Colonic mucosa (tissue), 4 donors: ENCODE measurements at places on chromosomes 2 and 18.
A peak's percentile ranks its signal among the peaks of the same experiment; 100 is the strongest.

GRCh38 chr2:6231166-6231565, 539.0 kb downstream of the SOX11 start:
- no peak for DNase-seq

- DNase-seq, result no peak
These were observed 244.3 kb downstream of the OSR1 start for GRCh38 chr2:19114126-19114525.

- no peak for DNase-seq
These were observed 458.3 kb upstream of the SYT4 start for GRCh38 chr18:43735570-43735969.

DNA sequence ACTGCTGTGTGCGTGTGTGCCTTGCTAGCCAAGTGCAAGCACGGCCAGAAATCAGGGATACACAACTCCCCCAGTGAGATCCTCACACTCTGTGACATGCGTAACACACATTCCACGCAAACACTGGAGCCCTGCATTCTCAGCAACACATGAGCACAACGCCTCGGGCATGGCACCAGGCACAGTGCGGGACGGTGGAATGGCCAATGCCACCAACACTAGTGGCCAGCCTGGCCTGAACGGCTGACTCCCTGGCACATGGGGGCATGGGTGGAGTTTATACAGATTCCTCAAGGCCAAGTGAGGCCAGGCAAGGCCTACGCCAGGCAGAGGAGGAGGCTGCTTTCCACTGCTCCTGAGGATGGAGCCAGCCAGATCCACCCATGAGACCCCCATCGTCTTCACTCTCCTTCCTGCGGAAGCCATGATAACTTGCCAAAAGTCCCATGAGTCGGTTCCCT, 56.2 kb downstream of the ANKMY1 start:
- peak; percentile 9 for DNase-seq

DNA sequence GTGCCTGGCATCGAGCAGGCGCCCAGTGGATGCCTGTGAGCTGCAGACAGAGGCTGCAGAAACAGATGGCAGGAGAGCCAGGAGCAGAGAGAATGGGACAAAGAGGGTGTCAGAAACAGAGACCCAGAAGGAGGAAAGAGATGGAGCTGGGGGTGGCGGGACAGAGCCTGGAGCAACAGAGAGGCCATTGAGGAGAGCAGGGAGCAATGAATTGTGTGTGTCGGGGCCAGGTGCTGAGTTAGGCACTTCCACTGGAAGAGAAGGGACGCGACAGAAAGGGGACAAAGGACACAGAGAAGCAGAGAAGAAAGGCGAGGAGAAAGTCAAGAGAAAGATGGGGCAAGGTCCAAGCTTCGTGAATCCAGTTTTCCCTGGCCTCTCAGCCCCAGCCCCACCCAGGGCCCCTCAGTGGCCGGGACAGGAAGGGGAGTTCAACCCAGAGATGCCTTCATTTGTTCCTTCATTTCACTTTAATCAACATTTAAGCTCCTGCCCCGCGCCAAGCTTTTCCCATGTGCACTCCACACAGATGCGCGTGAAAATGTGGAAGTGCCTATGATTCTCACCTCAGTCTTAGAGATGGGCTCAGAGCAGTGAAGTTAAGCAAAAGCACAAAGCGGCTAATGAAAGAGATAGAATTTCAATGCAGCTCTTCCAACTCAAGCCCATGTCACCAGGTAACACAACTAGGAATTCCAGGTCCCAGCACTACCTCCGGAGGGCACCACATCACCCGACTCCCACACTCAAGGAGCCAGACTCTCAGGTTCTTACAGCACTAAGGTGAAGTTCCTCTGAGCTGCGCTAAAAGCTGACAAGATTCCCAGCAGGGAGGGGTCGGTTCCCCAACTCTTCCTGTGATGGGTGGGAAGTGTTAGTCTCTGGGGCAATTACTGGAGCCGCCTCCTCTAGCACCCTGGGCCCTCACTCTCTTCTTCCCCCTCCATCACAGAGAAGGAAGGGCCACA, 55.1 kb downstream of the TNS1 start:
- no peak for DNase-seq

- no peak for DNase-seq
These were observed 1027.9 kb upstream of the FAM98A start for GRCh38 chr2:34627003-34627402.

- no peak for DNase-seq
These were observed 16.1 kb upstream of the CD207 start for GRCh38 chr2:70851704-70852103.

DNA sequence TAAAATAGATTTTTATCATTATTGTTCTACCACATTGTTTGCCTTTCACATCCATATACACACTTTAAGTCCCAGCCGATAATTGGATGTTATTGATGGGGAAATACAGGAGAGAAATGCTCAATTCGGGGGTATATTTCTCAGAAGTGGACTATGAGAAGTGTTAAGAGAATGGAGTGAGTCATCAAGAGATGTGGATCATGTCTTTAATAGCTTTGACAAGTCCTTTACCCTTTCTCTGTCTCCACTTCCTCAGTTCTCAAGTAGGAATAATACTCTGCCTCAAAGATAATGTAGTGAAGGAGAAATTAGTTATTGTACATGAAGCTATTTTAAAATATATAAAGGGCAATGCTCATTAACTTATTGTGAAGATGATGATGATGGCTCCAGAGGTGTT, 1017.6 kb upstream of the PIK3C3 start:
- DNase-seq, result no peak

GRCh38 chr2:179106676-179107428, 56.9 kb upstream of the CCDC141 start:
- peak; percentile 40 for DNase-seq

- DNase-seq, result no peak
These were observed 24.3 kb downstream of the NCK2 start for GRCh38 chr2:105768961-105769452.

- DNase-seq, result no peak
These were observed 628.7 kb upstream of the PIK3C3 start for GRCh38 chr18:41326311-41326710.

- peak; percentile 62 for DNase-seq
These were observed 226.1 kb upstream of the SH3BP4 start for GRCh38 chr2:234725528-234726264.

- DNase-seq, result no peak
These were observed 29.3 kb downstream of the HAUS1 start for GRCh38 chr18:46133534-46133933.

DNA sequence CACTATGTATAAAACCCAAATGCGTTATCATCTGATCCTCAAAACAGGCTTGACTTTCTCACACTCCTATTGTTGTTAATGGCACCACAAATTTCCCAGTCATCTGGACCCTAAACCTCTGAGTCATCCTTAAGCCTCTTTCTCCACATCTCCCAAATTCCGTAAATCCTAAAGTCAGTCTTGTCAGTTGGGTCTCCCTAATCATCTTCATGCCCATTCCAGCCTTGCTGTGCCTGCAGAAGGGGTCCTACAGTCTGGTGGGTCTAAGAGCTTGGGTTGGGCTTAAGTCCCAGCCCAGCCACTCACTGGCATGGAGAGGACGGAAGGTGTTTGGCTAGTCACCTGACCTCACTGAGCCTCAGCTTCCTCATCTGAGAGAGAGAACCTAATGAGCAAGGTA, 265.1 kb upstream of the SIX3 start:
- DNase-seq, result no peak

- DNase-seq, result no peak
These were observed 640.9 kb upstream of the SETBP1 start for GRCh38 chr18:44039826-44040225.

- DNase-seq, result peak; percentile 15
These were observed 126.8 kb upstream of the HS6ST1 start for GRCh38 chr2:128445523-128445900.

- no peak for DNase-seq
These were observed 22.3 kb downstream of the IL1B start for GRCh38 chr2:112814278-112814677.

GRCh38 chr2:174711206-174711605, 53.1 kb downstream of the CHRNA1 start:
- DNase-seq, result no peak

GRCh38 chr2:224646242-224646846, 61.2 kb upstream of the CUL3 start:
- DNase-seq, result no peak

GRCh38 chr2:109031476-109032228, 42.6 kb upstream of the EDAR start:
- DNase-seq, result peak; percentile 61

DNA sequence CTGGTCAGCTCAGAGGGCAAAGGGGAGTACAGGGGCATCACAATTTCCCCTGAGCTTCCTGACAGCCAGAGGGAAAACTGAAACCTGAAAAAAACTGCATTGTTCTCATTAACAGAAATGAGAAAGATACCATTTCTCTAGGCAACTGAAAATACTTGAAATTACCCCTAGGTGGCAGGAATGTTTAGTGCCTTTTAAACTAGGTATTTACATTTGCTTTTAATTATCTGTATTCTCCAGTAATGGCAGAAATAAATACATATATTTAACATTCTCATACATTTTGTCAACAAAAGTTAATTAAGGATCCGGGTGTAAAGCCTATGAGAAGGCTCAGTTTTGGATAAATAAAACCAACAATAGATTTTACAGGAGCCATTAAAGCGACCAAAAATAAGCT, 34.5 kb downstream of the RPL31 start:
- no peak for DNase-seq

- no peak for DNase-seq
These were observed 107.1 kb upstream of the MAPRE2 start for GRCh38 chr18:34933909-34934661.

DNA sequence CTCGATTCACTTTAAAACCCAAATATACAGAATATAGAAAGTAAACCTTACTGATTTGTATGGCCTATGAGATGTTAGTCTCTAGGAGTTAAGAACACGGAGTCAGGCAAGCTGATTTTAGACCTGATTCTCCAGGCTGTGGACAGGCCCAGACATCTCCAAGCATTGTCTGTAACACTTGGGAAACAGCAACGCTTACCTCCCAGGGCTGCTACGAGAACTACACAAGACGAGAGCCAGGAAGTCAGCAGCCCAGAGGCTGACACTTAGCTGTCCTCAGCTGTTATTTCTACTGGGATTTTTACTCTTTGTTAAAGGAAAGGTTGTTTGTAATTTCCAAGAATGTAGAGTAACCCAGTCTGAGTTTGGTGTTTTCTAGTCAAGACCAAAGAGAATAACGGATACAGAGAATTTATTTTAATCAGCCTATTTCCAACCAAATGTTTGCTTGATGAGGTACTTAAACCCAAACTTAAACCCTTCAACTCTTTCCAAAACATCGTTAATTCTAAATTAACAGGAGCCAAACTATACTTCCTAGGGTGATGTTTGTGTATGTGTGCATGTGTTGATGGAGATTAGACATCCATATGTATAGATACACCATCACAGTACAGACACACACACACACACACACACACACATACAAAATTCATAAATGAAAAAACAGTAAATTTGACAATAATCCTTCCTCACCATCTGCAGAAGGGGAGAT, 123.4 kb downstream of the LAMA1 start:
- no peak for DNase-seq

GRCh38 chr18:47254341-47254939, 3.0 kb upstream of the SKOR2 start:
- DNase-seq, result peak; percentile 45

GRCh38 chr2:211351987-211352386, 795.6 kb downstream of the CPS1 start:
- DNase-seq, result no peak

GRCh38 chr2:86170449-86170848, 24.8 kb downstream of the IMMT start:
- no peak for DNase-seq

- DNase-seq, result no peak
These were observed 21.5 kb downstream of the GNAL start for GRCh38 chr18:11710578-11710977.

- DNase-seq, result no peak
These were observed 447.1 kb downstream of the TMEM182 start for GRCh38 chr2:103208916-103209315.

DNA sequence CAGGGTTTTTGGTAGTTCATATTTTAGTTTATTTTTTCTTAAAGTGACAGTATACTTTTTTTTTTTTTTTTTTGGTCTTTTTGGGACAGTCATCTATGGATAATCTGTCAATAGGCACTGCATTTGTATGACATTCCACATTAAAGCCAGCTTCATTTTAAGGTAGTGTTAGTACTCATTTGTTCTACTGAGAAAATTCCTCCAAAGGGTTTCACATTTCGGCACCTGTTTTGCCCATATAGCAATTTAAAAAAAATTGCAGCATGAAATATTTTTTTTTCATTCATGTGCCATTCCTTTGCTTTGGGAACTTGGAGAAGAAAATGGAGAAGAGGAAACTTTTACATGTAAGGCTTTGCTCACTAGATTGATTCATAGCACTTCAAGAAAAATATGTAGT, 276.3 kb upstream of the TCF4 start:
- DNase-seq, result no peak

- no peak for DNase-seq
These were observed 462.8 kb downstream of the MEIS1 start for GRCh38 chr2:66897691-66898150.

DNA sequence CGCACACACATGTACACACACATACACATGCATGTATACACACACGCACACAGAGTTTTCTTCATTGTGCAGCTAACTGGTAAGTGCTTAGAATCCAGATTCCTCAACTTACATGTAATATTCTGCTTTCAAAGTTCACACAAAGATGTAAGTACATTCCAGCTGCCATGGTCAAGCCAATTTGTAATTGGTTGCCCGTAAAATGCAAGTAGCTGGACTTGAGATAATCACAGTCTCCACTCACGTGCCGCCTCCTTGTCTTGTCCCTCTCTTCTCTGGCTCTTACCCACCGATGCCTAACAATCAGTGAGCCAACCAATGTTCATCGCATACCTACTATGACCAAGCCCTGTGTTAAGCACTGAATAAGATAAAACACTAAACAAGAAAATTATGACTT, 77.8 kb downstream of the SOCS6 start:
- no peak for DNase-seq

DNA sequence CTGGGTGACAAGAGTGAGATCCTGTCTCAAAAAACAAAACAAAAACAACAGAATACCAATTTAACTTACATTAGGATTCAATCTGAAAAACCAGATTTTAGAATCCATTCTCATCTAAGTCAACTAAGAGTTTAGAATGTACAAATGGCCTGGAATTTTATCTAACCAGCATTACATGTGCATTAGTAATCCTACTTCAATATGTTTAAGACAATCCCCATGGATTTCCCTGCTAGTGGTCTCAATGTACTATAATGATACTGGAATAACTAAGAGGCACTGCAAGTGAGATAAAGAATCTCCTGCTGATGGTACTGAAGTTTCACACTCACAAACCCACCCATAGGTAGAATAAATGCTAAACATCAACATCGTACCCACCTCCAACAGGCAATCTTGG, 53.9 kb upstream of the DNER start:
- no peak for DNase-seq
